ENCODE measurements at places on chromosomes 12 and 14. TPM values are rescaled to one million over a fixed set of nuclear protein-coding genes. Genes with fewer than 3 reads are reported as not detected.

DNA sequence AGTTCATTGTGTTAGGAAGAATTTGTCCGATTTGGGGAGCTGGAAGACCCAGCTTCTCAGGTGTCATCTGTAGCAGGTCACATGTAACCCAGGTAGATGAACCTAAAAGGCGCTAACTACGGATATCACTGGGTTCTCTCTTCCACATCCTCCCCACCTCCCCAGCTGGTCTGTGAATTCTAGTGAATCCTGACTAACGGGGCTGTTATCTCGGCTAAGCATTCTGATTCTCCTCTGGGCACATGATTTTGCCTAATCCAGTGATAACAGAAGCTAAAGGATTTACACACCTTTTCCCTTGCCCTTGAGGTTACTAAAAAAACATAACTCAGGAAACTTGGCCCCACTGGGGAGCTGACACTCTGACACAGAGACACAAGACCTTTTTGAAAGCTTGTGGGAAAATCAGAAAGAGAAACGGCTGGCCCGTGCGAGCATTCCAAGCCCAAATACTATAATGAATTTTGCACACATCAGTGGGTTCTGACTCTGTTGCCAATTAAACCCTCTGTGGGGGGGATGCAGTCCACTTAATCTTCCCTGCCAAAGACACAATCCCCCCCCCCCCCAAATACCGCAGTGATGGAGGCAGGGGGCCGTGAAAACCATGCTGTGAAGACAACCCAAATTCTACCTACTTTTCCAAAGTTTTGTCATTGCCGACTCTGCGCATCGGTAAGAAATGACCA is 81.0 kb upstream of the FZD10 start:
- no peak for DNase-seq

DNA sequence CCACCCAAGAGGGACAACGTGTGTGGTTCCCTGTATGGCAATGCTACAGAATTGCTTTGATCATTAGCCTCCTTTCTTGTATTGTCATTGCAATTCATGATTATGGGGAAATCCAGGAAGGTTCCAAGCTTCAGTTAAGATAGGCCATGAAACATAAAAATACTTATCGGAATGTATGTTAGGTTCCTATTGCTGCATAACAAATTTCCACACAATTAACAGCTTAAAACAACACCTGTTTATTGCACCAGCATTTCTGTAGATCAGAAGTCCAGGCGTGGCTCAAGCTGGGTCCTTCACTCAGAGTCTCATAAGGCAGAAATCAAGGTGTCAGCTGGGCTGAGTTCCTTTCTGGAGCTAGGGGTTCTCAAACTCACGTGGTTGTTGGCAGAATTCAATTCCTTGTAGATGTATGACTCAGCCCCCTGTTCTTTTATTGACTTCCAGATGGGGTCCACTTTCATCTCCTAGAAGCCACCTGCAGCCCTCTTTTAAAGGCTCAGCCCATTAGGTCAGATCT is 365.6 kb upstream of the TMPO start:
- no peak for DNase-seq

FAM181A gene
- polyA plus RNA-seq = not detected

DCP1B gene
- 9.3 TPM for polyA plus RNA-seq

Data from stomach (tissue), 19 donors.